NCI-H1436 treated with DMSO at 0.1 percent for 48 hours (cell line): ENCODE measurements at places on chromosomes 11 and 22.

DNA sequence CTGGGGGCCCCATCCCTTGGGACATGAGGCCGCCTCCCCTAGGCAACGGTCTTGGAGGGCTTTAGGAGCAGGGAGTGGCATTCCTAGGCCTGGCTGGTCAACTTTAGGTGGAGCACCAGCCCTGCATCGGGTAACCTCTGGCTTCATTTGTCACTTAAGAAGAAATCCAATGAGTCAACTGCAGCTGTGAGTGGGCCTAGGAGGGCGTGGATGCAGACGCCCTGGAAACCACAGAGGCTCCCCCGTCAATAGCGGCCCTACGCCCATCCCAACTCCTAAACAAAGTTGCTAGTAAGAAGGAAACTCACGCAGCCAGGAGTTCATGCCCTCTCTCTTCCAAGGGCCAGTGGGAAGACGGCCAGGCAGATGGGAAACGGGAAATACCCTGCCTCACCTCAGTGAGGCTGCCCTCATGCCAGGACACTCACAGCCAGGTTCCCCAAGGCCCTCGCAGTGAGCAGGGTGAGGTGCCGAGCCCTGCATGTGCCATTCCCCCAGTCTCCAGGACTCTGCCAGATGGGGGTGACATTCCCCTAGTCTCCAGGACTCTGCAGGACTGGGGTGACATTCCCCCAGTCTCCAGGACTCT lies 20.8 kb downstream of the BID start:
- DNase-seq = no peak

DNA sequence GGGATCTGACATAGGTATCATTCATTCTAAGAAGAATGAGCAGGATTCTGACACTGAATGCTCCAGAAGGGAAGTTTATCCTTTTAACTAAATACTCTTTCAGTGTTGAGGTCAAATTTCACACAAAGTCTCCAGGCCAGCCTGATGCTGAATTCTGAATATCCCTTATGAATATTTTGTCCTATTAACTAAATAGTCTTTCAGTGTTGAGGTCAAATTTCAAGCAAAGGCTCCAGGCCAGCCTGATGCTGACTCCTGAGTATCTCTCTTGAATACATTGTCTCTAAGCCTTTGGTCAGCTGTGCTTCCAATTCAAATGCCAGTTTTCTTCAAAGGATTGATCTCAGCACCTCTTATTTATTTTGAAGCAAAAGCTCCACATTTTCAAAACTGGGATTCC lies 676.8 kb downstream of the NTM start:
- DNase-seq = no peak

GRCh38 chr11:73095613-73096012 lies 46.5 kb downstream of the FCHSD2 start:
- DNase-seq = no peak

GRCh38 chr11:27354359-27354965 lies 8.6 kb downstream of the CCDC34 start:
- no peak for DNase-seq

DNA sequence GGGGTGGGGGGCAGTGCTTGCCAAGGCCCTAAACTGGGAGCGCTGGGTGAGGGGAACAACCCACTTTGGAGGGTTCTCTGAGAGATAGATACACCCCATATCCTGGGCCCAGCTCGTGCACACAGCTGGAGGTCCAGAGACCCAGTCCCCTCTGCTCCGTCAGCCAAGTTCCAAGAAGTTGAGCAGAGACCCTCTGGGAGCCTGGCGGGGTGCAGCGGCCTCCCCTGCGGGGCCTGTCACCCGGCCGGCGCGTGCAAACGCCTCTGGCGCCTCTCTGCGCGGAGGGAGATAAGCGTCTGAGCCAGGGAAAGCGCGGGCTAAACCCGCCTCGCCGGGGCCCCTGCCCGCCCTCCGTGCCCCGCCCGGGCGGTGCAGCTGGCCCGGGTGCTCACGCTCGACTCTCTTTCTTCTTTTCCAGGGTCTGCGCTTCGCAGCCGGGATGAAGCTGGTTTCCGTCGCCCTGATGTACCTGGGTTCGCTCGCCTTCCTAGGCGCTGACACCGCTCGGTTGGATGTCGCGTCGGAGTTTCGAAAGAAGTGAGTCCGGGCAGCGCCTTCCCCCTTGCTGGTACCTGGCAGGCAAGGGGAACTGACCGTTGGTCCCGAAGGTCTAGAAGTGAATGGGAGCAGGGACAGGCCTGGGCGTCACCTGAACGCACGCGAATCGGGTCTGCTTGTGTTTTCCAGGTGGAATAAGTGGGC lies 540 bp downstream of the ADM start:
- no peak for DNase-seq

GRCh38 chr11:67270256-67271204 lies 4.3 kb downstream of the GRK2 start:
- no peak for DNase-seq

GRCh38 chr11:41245704-41246398 lies 213.6 kb downstream of the LRRC4C start:
- no peak for DNase-seq
